AG10803 (cell line): ENCODE measurements at places on chromosomes 12 and 14.
A peak's percentile ranks its signal among the peaks of the same experiment; 100 is the strongest.

DNA sequence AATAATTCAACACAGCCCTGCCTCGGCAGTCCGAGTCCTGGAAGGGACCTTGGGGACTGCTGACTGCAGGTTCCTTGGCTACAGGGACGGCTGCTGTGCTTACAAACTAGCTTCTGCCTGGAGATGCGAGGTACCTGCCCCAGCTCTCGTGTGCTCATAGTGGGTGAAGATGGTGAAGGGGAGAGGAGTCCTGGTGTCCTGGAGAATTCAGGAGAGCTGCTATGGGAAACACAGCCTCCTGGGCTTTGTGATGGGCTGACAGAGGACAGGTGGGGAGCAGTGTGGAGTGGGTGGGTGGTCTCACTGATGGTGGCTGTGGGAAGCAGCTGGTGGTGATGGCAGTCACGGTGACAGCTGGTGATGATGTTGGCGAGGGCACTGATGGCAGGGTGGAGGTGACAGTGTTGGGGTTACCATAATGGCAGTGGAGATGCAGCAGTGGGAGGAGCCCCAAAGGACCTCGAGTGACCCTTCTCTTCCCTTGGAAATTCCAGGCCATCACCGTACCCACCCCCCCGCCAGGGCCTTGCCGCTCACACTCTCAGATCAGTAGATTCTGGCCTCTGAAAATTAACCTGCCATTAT is 32.8 kb downstream of the HVCN1 start:
- DNase-seq: no peak

GRCh38 chr12:125208942-125209341 is 143.7 kb downstream of the AACS start:
- DNase-seq: no peak

- peak; percentile 10 for DNase-seq
Measured at GRCh38 chr12:82474798-82475184, 116.5 kb downstream of the METTL25 start.

- DNase-seq: no peak
Measured at GRCh38 chr12:72472350-72472749, 200.2 kb downstream of the TRHDE start.

DNA sequence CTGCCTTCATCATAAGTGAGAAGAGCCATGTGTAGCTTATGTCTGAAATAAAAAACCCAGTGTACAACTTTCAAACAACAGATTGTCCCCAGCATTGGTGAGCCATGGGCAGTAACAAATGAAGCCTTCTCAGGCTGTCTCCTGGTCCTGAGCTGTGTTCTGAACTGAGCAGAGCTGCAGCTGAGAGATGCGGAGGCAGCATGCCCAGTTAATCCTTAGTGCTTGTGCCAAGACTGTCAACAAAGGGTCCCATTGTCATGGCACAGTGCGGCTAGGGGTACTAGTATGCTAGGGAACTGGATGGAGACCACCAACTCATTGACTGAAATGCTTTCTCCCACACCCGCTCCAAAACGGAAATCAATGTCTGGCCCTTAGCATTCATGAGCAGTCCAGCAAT is 154.3 kb downstream of the RMST start:
- no peak for DNase-seq

DNA sequence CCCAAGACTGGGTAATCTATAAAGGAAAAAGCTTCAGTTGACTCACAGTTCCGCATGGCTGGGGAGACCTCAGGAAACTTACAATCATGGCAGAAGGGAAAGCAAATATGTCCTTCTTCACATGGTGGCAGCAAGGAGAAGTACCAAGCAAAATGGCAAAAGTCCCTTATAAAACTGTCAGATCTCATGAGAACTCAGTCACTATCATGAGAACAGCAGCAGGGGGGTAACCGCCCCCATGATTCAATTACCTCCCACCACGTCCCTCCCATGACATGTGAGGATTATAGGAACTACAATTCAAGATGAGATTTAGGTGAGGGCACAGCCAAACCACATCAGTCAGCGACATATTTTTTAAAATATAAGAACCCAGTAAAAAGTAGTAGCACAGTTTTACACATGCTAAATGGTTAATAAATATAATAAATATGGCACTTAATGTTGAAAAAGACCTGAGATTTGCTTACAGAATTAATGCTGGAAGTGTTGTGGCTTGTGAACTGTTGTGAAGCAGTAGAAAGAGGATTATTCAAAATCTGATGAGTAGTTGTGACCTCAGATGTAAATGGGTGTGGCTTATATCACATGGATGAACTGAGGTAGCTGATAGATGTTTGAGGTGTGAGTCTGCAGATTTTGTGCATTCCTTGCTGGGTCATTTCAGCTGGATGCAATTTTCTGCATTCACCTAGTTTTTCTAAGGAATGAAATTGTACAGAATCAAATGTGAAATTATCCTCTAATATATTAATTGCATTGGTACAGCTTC is 46.9 kb upstream of the CHPT1 start:
- no peak for DNase-seq

DNA sequence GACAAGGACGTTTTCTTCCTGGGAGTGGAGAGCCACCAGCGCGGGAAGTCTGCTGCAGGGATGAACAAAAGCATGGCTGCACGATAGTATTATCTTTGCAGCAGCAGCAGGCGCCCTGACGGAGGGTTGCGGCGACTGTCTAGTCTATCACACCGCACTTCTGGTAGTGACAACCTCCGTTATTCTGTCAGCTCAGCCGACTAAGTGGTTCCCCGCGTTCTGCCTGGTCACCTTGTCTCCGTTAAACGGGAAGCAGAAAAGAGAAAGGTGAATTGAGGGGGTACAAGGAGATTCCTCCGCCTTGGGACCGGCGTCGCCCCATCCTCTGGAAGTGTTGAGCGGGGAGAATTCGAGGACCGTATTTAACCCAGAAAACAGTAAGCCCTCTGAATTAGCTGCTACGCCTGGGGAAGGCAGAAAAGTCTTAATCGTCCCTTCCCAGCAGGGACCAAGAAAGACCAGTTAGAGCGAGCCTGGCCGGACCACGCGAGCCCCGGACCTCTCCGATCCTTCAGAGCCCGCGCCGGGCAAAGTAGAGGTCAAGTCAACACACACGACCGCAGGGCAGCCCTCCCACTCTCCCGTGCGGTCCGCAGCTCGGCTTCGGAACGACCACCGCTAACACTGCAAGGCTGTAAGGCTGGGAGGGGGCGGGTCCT is 536 bp upstream of the DAAM1 start:
- DNase-seq: no peak

DNA sequence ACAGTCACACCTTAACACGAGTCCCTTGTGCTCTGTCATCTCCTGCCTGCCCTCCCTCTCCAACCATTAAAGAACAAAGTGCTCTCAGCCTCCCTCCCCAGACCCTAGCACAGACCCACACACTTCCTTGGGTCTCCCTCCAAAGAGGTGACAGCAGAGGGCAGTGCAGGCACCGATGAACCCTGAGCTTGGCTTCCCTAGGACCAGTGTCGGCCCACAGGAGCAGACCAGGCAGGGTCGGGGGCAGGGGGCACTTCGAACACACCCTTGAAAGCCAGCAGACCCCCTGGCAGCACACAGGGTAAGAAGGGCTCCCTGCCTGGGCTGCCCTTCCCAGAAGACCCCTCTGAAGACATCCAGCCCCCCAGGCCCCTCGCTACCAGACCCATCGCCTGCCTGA is 7.0 kb downstream of the CDK2AP1 start:
- no peak for DNase-seq

- peak; percentile 49 for DNase-seq
Measured at GRCh38 chr12:16323010-16323409, 24.4 kb upstream of the MGST1 start.

DNA sequence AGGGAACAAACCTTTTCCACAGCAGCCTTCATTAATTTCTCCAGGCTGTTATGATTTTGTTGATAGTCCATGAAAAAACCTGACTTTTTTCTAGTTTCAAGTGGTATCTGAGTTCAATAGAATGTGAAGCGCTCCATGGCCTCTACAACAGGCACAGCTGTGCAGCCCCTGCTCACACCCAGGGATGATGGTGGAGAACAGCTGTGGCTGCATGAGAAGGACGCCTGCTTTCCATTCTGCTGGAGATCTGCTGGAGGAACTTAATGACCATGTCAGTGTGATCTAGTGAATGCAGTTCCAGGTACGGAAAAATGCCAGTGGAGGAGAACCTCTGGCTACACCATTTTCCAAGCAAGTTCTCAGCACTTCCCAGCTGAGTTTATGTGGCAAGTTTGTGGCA is 80.6 kb downstream of the PIWIL1 start:
- DNase-seq: no peak

DNA sequence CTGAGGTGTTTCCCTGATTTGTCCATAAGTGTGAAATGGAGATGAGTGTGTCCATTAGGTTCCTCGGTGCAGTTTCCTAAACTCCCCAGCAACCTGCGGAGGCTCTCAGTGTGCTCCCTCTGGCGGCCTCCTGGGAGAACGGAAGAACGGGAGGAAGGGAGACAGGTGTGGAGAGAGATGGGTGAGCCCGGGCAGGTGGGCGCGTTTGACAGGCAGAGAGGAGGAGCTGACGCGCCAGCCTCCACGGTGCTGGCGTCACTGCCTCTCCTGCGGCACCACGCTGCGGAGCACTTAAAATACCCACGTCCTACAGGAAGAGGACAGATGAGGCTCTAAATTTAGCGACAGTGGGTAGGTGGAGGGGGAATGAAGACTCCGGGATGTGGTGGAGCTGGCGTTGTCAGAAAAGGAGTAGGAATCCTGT is 26.8 kb upstream of the PEX5 start:
- DNase-seq: no peak

- no peak for DNase-seq
Measured at GRCh38 chr12:55626154-55626553, 10.5 kb upstream of the OR10P1 start.

DNA sequence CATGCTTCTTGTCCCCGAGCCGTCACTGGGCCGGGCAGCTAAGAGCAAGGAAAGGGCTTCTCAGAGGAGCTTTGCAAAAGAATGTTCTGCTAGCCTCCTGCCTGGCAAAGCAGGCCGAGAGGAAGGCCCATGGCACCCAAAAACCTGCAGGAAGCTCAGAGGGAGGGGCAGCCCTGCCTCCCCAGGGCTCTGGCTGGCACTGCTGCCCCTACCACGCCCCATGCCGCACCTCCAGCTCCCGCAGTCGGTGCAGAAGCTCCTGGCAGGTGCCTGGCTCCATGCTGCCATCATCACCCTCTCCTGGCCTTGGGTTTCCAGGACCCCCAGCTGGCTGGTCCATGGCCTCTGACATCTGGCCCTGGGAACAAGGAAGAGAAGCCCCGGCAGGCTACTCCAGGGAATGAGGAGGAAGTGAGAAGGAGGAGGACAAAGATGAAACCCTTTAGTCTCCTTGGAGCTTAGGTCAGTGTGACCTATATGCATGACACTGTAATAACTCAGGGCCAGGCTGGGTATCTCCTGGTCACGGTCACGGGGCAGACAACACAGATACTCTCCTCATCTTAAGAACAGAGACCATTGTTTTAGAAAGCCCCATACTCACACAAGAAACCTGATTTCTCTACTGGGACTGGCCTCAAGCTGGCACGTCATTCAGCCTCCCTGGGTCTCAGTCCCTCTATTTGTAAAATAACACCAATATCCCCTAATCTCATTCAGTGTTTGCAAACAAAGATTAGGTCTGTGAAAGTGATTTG is 24.3 kb downstream of the NCKAP5L start:
- no peak for DNase-seq

GRCh38 chr14:53278602-53279506 is 125.7 kb upstream of the DDHD1 start:
- peak; percentile 29 for DNase-seq

GRCh38 chr12:64147875-64148274 is 74.2 kb downstream of the KICS2 start:
- no peak for DNase-seq

DNA sequence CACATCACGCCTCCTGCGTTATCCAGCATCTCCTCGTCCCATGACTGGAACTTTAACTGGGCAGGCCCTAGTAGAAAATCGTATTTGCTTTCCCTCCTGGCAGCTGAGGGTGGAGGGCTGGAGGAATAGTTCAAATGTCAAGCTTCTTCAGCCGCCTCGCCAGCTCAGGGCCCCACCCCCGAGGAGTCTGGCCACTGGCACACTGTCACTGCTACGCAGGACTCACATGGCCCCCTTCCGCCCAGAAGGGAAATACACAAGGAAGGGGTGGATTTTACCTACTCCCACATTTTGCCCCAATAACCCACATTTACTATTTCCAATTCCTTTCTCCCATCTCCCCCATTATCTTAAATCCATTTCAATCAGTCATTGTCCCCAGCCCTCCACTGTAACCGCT is 8.6 kb downstream of the SLC6A13 start:
- no peak for DNase-seq

DNA sequence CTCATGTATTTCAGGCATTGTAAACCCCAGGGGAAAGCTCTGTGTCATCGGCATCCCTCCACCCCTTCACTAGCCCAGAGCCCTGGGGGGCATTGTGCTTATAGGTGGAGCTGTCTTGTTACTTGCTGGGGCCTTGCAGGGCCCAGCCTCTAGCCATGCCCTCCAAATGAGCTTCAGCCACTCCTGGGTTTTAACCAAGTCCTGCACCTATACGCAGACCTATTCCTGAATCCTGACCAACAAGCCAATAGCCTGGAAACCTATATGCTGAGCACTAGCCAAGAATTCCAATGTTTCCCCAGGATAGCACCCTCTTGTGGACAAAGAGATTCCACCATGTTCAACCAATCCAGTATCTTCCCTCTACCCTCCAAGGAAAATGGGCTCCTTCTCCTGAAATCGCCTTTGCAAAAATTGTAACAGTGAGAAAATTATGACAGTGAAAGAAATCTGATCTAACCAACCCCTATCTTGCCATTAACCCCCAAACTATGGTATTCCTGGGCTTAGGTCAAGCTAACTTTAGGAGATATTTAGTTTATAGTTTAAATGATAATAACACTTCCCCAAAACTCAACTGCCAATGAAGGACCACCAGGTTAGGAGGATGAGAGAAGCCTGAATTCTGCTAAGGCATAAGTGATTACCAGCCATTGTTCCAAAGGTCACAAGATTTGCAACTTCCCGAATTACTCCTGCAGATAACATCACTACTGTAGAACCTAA is 55.5 kb downstream of the TTC7B start:
- DNase-seq: peak; percentile 12

GRCh38 chr12:11894890-11895289 is 175.8 kb upstream of the BCL2L14 start:
- DNase-seq: no peak

DNA sequence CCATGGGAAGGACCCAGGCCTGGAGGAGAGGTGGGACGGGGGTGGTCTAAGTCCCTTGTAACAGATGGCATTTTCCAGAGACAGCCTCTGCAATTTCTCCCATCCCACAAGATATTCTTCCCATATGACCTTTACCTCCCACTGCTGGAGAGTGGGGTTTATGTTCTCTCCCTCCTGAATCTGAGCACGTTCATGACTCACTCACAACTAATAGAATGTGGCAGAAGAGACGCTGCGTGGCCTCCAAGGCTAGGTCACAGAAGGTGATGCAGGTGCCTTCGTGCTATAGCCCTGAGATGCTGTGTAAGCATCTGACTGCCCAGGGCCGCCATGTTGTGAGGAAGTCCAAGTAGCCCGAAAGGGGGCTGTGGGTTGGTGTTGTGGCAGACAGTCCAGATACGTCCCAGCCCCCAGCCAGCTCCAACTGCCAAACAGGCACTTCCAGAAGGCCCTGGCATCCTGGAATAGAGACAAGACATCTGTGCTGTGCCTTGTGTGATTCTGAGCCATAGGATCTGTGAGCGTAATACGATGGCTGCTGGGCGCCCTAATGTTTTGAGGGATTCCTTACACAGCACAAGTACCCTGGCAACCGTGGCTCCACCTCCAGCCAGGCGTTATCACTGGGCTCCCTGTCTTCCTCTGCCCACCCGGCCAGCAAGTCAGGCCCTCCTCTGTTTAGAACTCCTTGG is 56.1 kb upstream of the NCOR2 start:
- DNase-seq: no peak
